NCI-H2227 treated with DMSO at 0.1 percent for 48 hours (cell line): ENCODE measurements at places on chromosomes 7 and 10.

- no peak for DNase-seq
Measured at GRCh38 chr10:82922755-82923154, 1047.8 kb downstream of the NRG3 start.

DNA sequence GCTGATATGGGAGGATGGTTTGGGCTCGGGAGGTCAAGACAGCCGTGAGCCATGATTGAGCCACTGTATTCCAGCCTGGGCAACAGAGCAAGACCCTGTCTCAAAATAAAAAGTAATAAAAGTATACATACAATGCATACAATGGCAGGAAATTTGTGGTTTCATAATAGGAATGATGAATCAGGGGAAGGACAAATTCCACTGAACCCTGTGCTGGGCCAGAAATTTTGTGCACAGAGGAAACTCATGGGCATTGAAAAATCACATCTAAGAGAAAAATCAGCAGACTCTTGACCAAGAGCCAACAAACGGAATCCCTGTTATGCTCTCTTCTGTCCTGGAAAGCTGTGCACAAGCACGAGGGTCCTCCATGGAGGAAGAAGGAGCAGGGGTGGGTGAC lies 35.1 kb downstream of the SEM1 start:
- DNase-seq = no peak

- DNase-seq = no peak
Measured at GRCh38 chr7:31788445-31788844, 101.4 kb downstream of the PPP1R17 start.

GRCh38 chr7:152615031-152615741 lies 60.8 kb downstream of the XRCC2 start:
- DNase-seq = peak; percentile 78

DNA sequence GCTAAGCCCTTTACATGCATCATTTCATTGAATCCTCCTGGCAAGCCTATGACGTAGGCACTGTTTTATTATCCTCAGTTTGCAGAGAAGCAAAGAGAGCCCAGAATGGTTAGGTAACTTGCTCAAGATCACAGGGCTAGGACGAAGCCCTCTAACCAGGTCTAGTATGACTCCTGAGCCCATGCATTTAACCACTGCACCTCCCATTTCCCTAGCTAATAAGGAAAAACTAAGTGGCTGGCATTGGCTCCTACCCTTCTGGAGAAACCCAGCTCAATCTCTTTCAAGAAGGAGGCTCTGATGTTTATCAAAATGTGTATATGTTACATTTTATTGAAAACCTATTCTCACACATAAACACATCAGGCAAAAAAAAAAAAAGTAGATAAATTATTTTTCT lies 19.8 kb downstream of the MYOF start:
- DNase-seq = no peak

- no peak for DNase-seq
Measured at GRCh38 chr10:99760321-99760720, 22.1 kb upstream of the ABCC2 start.

- DNase-seq = no peak
Measured at GRCh38 chr7:7335215-7335614, 152.9 kb downstream of the C1GALT1 start.

GRCh38 chr10:72297281-72297804 lies 23.6 kb downstream of the DDIT4 start:
- no peak for DNase-seq

DNA sequence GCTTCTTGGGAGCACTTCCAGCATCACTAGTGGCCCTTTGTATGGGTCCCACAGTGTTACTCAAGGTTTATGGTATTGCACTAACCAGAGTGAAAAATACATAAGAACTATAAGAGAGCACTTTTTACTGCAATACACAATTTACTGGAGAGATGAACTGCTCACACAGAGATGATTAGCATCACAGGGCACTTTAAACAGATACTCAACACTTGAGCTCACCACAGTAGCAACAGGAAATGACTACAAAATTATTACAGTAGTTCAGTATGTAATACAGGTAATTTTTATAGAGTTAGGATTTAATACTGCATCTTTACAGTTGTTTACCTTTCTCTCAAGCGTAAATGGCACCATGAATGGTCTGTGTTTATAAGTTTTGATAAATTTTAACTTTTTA lies 68.2 kb upstream of the CDK1 start:
- no peak for DNase-seq

DNA sequence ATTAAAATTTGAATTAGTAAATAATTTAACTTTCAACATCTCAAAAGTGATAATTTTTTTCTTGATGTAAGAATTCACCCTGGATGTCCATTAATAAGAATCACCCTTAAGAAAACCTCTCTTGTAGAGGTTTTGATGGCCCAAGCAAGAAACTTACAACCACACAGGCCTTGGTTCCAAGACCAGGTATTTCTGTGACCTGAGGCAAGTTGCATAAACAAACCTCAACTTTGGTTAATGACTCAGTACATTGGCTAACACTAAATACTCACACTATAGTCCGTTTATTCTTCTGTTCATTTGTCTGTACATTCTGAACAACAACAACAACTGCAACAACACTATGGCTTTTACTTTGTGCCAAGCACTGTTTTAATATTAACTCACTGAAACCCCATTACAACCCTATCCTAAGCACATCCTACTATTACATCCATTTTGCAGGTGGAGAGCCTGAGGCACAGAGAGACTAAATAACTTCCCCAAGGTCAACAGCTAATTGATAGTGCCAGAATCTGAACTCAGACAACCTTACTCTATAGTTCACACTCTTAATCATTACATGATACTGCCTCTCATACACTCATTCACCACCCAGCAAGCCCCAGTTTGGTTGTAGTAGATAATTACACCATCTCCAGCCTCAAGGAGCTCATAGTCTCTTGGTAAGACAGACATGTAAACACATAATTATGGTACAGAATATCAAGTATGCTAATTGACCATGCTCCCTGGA lies 6.6 kb downstream of the ANK3 start:
- no peak for DNase-seq

- DNase-seq = no peak
Measured at GRCh38 chr7:79504607-79505389, 51.3 kb upstream of the MAGI2 start.

GRCh38 chr7:53596230-53596629 lies 560.8 kb downstream of the POM121L12 start:
- no peak for DNase-seq

DNA sequence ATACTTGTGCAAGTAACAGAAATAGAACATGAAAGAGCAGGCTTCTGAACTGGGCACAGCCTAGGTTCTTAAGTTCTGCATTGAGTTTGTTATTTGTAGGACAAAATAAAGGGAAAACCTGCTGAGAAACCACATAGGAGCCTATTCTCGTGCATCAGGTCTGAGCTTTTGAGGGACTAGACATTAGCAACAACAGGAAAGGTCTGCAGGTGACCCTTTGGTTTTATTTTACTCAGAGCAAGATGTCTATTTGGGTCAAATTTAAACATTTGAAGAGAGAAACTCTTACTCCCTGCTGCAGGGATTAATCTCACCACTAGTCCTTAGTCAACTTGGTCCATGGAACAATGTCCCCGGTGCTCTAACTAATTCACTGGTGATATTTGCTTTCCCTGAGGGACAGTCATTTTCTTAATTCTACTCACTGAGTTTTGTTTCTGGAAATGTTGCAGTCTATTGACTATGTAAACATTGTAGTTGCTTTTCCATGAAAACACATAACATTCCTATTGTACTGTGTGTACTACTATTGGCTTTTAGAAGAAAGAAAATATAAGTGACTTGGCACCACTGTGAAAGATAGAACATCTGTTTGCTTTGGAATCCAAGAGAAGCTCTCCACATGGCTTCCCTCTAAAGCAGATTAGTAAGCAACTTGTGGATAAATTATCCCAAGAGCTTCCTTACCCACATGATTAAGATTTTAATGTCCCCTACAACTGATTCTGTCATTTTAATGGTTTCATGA lies 108.2 kb downstream of the CHRM2 start:
- no peak for DNase-seq

DNA sequence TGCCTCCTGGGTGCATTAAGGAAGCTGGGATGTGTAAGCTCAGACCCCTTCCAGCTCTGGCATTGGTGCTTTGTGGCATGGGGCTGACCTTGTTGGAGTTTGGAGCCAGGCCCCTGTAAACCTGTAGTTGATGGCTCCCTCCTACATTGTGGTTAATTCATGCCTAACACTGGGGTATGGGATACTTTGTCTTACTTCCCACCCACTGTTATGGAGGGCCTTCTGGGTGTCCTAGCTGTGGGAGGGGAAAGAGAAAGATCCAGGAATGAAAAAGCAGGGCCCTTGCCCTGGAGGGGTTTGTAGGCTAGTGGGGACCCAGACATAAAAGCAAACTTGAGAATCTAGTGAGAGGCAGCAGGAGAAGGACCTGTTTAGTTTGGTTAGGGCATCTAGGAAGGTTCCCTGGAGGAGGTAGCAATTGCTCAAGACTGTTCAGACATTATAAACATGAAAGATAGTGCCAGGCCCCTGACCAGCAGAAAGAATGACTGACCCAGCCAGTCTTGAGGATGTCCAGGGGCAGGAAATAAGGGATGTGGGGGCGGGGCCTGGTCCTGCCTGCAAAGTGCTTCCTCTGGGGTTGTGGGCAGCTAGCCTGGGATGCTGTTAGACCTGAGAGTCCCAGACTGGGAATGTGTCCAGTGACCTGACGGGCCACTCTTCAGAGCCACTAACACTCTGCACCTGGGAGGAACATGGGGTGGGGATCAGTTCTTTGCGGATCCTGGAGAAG lies 6.6 kb downstream of the ADAMTS14 start:
- no peak for DNase-seq

- no peak for DNase-seq
Measured at GRCh38 chr7:155280446-155281397, 17.0 kb upstream of the INSIG1 start.
